ENCODE measurements at places on chromosomes 5 and 9.

DNA sequence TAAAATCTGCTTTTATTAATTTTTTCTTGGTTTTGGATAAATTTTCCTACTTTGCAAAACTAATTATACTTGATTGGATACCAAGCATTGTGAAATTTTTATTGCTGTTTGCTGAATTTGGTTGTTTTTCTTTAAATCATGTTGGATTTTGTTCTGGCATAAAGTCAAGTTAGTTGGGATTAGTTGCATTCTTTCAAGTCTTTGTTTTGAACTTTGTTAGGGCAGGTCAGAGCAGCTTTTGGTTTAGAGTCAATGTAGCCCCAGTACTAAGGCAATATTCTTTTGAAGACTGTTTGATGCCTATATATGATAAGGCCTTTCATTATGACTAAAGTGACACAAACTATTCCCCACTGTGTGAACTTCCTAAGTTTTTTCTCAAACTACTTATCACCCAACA is 531.1 kb downstream of the RASEF start:
- DNase-seq: no peak

- DNase-seq: no peak
These were observed 189.5 kb upstream of the PPP1R26 start for GRCh38 chr9:135290086-135290485.

DNA sequence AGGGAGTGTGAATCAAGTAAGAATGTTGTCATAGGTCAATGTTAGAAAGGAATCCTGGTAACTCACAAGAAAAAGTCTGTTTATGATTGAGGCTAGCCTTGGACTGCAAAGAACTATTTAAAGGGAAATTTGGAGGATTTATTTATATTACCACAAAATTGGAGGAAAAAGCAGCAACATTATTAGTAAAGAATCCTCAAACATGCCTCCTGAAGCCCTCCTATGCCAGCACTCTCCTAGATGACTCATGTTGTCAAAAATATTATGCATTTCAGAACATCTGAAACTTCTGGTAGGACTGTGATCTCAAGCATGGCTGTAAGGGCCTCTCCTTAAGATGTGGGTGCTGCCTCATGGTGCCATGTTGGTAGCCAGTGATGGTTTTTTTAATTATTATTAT is 628.5 kb downstream of the CHSY3 start:
- DNase-seq: no peak

GRCh38 chr5:96885518-96886338 is 9.4 kb downstream of the ERAP2 start:
- no peak for DNase-seq

DNA sequence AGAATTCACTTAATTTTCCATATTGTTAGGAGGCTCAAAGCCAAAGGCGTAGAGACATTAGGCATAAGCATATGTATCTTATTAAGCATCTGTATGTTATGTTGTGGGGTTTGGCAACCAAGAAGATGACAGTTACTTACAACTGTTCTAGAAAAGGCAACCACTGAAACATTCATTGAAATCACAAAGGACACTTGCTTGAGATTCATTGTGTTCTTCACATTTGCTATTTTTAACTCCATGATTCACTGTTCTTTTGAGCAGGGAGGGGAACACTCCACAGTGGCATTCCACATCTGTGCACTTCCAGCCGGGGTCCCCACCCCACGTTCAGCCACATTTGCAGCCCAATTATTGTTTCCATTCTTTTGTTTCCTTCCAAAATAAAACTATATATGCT is 107.1 kb downstream of the PALM2AKAP2 start:
- DNase-seq: no peak

DNA sequence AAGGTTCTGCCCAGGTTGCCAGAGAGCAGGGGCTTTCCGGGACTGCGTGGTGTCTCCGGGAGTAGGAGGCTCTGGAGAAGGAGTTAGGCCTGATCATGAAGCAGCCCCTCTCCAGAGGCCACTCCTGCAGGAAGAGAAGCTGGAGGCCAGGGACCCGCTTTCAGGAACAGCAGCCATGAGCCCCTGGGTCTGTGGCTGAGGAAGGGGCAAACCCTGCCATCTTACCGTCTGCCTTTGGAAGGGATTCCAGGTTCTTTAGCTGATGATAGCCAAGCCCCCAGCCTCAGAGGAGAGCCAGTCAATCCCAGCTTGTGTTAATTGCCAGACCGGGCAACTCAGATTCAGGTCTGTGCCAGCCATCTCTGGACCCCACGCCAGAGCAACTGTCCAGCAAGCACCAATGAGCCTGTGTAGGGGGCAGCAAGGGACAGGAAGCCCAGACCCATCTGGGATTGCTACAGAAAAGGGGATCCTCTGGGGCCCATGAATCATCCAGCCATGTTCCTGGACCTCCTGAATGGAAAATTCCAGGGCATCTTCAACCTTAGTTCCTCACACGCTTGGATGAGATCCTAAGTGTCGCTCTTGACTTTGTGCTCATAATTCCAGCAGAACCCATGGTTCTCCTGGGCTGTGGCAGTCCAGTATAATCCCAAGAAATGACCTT is 42.7 kb upstream of the MVB12B start:
- DNase-seq: no peak

DNA sequence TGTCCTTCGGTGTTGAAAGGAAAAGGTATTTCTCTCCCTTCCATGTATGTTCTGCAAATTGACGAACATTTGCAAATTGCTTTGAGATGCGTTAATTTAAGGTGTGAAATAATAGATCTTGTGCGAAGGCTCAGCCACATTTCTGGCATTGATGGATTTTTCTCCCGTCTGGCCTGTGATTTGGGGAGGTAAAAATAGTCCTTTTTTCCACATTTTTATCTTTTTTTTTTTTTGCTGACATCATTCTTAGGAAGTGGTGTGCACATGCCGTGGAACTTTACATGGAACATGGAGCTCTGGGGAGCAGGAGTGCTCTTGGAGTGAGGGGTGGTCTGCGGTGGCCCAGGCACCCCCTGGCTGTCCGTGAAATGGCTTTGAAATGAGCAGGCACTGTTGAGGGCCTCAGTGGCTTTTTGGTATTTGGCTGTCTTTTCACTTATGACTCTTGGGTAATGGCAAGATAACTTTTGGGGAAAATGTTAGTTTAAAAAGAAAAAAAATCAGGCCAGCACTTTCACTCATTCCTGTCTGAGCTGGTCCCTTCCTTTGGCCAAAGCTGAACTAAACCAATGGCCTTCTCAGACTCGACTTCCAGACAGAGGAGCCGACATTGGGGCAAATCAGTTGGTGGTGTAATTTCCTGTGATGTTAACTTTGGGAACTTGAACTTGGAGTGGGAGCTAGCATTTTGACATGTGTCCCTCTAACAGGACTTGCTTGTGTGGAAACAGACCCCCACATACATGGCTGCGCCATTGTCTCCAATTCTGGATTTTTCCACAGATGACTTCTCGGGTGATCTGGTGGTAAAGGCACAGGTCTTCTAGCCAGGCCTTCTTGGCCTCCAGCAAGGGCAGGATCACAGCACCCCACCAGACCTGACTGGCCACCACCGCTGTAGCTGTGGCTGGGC is 4.2 kb downstream of the NEK6 start:
- no peak for DNase-seq

- DNase-seq: no peak
These were observed 247.3 kb downstream of the PDZD2 start for GRCh38 chr5:31886206-31886605.

- no peak for DNase-seq
These were observed 4.7 kb downstream of the ZFAND5 start for GRCh38 chr9:72360324-72360723.
